ENCODE measurements at places on chromosomes 12 and 14.
A peak's percentile ranks its signal among the peaks of the same experiment; 100 is the strongest.

DNA sequence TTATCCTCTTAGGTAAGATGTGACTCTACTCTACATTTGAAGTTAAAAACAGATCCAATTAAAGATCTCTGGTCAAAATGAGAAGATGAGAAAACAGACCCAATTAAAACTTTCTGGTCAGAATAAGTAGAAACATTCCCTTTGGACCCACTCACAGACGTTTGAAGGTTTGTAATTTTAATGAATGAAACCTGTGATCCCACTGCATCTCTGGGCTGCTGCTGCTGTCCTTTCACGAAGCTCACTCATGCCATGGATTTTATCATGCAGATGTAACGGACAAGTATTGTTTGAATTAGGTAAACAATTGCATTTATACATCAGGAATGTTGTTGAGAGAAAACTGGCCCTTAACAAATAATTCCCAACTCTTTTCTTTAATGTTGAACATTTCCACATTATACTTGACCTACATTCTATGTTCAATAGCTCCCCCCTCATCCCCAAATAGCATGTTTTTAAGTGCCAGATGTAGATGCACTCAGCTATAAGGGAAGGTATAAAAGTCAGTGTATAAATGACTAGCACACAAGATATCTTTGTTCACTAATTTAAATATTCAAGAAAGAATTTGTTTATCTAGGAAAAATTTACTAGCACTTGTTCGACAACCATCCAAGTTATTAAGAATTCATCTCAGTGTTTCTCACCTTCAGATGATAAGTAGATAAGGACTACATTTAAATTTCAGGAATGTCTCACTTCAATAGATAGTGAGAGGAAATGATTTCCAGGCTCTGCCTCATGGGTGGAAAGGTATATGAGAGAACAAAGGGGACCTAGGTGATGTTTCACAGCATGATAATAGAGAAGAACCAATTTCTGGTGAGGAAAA is 202.3 kb upstream of the LMNTD1 start:
- no peak for DNase-seq

- DNase-seq: no peak
Observed at GRCh38 chr12:5034603-5035002, 9.1 kb upstream of the KCNA5 start.

GRCh38 chr12:109458771-109459208 is 18.3 kb downstream of the KCTD10 start:
- DNase-seq: no peak

DNA sequence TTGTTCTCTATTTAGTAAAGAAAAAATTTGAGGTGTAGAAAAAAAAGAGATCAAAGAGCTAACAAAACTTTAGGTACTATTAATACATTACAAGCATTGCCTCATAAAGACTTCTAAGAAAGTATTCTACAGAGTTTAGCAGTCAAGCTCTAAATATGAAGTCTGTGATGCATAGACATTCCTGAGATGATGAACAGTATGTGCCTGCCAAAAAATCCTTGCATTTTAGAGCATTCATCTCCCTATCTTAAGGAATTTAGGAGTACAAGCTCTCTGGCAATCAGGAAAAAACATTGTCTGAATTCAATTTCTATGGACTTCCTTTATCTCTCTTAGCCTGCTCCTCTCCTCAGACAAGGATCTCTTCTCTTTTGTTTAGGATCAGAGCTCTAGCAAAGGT is 202.6 kb upstream of the LRFN5 start:
- DNase-seq: no peak

DNA sequence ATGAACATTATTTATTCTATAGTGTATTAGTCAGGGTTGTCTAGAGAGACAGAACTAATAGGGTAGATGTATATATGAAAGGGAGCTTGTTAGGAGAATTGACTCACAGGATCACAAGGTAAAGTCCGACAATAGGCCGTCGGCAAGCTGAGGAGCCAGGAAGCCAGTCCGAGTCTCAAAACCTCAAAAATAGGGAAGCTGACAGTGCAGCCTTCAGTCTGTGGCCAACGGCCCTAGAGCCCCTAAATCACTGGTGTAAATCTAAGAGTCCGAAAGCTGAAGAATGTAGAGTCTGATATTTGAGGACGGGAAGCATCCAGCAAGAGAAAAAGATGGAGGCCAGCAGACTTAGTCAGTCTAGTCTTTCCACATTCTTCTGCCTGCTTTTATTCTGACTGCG is 912.2 kb downstream of the FLRT2 start:
- DNase-seq: no peak

DNA sequence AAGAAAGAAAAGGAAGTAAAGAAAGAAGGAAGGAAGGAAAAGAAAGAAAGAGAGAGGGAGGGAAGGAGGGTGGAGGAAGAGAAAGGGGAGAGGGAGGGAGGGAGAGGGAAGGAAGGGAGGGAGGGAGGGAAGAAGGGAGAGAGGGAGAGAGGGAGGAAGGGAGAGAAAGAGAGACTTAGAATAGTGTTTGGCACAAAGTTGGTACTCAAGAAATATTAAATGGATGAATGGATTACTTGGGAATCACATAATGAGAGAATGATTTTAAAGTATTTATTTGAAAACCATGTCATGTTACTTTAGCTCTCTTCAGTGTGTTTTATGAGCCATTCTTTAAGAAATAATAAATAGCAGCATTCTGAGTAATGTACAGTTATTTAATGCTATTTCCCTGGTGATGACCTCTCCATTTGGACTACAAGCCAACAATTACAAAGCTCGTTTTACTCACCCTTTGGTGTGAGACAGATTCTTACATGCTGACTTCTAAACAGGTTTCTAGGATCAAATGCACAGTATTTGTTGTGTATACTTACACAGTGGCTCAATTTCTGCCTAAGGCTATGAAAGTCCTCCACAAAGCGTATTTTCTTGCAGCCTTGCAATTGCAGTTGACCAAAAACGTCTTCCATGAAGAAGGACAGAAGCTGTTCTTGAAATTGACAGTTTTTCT is 861 bp downstream of the IL26 start:
- no peak for DNase-seq

- DNase-seq: no peak
Observed at GRCh38 chr12:67671419-67671818, 22.9 kb downstream of the DYRK2 start.

GRCh38 chr12:99087278-99087677 is 442.2 kb downstream of the APAF1 start:
- DNase-seq: peak; percentile 66

GRCh38 chr12:14962797-14963196 is 1.4 kb upstream of the ARHGDIB start:
- DNase-seq: no peak

GRCh38 chr14:54928216-54928615 is 25.6 kb upstream of the GCH1 start:
- DNase-seq: no peak

DNA sequence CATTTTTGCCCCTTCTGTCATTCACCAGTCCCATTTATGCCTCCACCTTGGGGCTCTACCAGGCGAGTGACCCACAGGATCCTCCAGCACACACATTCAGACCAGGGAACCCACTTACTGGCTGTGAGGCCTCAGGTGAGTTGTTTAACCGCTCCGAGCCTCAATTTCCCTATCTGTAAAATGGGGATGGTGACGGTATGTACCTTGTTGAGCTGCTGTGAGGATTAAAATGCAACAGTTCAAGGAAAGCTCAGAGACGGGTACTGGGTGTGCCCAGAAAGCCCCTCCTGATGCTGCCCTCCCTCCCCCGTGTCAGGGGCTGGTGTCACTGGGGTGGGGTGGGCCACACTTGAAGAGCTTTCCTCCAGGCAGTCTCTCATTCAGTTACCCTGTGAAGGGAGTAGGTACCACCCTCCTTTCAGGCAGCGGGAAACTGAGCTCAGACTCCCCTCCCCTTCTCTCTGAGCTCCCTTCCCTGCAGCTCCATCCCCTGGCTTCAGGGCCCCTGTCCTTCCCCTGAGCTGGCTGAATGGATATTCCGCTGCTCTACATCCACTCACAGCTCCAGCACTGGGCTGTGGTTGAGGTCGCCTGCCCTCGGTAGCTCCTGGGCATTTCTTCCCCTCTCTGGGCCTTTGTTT is 1.4 kb upstream of the SERPINA1 start:
- no peak for DNase-seq

- DNase-seq: no peak
Observed at GRCh38 chr14:37819155-37820015, 224.0 kb downstream of the TTC6 start.

DNA sequence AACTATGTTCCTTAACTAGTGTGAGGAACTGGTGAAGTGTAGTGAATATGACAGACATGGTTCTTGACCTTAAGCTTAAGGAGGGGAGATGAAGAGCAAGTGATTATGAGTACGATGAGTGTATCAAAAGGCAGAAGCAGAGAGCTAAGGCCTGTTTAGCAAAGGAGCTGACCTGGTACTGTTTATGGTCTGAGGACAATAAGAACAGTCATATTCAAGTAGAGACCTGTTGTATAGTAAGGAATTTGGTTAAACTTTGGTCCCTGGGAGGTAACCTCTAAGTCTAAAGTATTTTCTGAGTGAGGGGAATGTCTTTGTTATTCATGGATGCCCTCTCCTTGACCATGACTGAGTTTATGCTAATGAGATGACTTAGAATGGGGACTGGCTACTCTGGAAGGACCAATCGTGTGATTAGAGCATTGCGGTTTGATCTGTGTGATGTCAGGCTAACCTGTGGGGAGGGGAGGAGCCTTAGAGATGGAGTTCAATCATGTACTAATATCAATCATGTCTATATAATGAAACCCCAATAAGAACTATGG is 389.3 kb downstream of the BMP4 start:
- DNase-seq: no peak

DNA sequence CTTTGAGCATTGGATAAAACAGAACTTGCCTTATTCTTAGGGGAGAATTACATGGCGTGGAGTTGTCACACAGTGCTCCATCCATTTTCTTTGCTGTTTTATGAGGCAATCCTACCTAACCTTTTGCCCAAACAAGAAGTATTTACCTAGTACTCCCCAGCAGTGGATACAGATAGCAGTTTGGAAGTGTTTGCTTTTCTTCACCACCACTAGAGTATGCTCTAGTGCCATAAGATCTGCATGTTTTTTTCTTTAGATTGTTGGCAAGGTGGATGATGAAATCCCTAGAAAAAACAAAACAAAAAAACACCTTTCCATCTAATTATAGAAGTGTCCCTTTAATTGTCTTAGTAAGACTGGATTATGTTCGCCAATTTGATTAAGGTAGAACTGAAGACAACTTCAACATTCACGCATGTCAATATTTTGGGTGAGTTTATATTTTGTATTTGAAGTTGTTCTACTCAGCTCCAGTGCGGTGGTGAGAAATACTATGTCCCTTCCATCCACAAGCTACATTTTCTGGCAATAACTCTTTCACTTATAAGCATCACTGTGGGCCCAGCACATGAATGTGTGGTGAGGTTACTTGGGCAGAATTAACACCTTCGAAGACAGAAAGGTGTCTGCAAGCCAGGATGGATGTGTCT is 23.6 kb upstream of the TMEM260 start:
- DNase-seq: peak; percentile 67

- DNase-seq: peak; percentile 34
Observed at GRCh38 chr14:80973931-80974641, 18.7 kb downstream of the TSHR start.

DNA sequence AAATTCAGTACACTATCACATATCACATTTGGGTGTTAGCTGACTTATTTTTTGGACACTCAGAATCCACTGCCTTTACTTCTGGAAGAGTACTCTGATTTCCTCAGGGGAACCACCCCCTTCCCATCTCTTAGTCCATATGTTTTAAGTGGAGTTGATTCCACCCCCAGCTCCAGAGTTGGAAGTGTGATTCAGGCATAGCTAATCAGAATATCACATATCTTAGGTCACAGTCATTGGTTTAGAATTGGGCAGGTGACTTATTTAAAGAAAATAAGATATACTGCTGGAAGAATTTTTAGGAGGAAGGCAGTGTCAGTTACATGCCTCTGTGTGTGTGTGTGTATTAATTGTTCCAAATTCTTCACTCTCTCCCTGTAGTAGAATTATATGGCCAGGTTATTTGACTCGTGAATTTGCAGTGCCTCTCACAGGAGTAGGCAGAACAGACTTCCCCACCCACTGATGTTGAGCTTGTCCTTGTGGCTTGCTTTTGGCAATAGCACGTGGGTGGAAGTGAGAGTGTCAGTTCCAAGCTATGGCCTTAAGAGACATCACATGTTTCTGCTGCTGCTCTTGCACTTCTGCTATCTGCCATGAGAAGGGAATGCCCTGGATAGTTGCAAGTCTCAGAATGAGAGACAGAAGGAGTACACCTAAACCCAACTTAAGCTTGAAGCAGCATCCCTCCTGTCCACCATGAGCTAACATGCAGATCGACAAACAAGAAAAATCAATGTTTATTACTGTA is 6.4 kb upstream of the GAS2L3 start:
- no peak for DNase-seq

GRCh38 chr12:12685305-12685704 is 10.7 kb downstream of the GPR19 start:
- peak; percentile 75 for DNase-seq

DNA sequence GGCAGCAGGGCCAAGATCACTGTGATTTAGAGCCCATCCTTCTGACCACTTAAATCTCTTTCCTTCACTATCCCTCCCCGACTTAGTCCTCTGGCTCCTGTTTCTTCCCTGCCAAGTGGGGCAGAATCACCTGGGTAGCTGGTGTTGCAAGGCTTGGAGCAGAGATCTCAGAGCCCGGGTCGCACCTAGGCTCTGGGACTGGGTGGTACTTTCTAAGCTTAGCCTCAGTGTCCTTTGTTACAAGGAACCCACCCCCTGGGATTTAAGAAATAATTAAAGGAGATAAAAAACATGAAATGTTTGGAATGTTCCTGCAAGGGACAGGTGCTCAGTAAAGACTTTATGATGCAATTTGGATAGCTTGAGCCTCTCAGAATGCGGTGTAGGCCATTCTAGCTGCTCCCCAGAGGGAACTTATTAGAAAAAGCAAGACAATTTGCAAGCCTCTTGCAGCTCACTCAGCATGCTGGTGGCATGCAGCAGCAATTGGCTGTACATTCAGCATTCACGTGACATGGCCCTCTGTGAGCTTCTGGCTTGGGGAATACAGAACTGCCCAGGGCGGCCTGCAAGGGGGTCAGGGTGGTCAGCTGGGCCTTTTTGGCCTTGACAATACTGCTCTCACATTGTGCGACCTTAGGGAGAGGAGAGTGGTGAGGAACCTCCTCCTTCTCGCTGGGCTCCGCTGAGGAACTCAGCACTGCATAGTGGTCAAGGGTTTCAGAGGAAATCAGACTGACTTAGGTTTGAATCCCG is 16.8 kb downstream of the C14orf132 start:
- peak; percentile 69 for DNase-seq

DNA sequence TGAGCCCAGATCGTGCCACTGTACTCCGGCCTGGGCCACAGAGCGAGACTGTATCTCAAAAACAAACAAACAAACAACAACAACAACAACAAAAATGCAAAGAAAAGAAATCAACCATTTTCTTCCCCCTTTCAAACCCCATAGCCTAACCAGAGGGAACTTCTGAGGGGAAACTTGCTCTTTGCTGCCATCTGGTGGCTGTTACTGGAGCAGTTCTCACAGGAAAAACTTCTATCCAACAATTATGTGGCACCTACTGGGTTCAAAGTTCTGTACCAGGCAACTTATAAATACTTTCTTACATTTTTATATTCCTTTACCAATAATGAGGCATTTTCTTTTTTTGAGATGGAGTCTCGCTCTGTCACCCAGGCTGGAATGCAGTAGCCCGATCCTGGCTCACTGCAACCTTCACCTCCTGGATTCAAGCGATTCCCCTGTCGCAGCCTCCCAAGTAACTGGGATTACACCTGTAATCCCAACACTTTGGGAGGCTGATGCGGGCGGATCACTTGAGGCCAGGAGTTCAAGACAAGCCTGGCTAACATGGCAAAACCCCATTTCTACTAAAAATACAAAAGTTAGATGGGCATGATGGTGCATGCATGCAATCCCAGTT is 50.9 kb upstream of the BICDL1 start:
- peak; percentile 68 for DNase-seq

- DNase-seq: no peak
Observed at GRCh38 chr14:35708062-35708461, 101.0 kb downstream of the RALGAPA1 start.
